Right renal pelvis (tissue), 4 donors: ENCODE measurements at places on chromosomes 6 and 20. TPM values are rescaled to one million over a fixed set of nuclear protein-coding genes. Genes with fewer than 3 reads are reported as not detected.

The FERMT1 gene
- 3.1 TPM for polyA plus RNA-seq

The NKX2-4 gene
- not detected for polyA plus RNA-seq

The IL17F gene
- not detected for polyA plus RNA-seq

DNA sequence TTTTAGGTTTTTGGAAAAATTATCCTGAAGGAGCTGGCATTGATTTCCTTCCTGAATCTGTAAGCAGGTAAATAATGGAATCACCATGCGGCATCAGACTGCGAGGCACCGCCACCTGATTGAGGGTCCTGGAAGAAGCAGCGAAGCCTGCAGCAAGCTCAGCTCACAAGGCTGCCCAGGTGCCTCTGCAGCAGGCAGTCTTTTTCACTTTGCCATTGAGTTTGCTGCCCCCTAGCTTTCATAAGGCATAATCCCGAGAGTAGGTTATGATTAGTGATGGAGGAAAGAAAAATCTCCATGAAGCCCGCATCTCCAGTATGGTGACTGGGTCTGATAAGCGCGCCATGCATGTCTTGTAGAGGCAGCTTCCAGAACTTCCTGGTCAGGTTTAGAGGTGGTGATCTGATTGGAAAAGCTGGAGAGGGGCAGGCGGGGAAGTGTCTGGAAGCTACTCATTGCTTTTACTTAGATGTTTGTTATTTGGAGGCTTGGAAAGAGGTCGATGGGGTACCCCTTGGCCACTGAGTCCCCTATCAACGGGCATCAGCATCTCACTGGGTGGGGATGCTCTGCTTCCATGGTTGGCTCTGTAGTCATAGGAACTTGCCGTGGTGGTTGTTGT, 26.7 kb downstream of the IYD start:
- peak; percentile 52 for DNase-seq

- DNase-seq, result peak; percentile 94
Measured at GRCh38 chr6:27902335-27903314, 9.6 kb downstream of the OR2B2 start.

GRCh38 chr6:7249391-7249790, 63.6 kb downstream of the SSR1 start:
- no peak for DNase-seq

DNA sequence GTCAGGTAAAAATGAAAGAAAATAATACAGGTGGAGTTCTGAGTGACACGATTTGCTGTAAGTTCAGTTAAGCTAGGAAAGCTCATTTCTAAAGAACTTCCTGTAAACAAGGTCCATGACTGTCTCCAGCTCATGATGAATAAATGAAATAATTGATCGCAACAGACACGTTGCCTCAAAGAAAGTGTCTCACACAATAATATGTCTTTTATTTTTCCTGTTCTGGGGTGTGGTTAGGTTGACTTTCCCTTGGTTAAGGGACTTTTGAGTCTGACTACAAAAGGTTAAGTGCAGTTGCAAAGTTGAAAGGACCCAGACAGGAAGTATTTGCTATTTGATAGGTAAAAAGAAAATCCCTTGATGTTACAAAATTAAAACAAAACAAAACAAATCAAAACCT, 304.2 kb upstream of the PRDM1 start:
- DNase-seq, result no peak
